ENCODE measurements at places on chromosomes 3 and 15. TPM values are rescaled to one million over a fixed set of nuclear protein-coding genes. Genes with fewer than 3 reads are reported as not detected.

DNA sequence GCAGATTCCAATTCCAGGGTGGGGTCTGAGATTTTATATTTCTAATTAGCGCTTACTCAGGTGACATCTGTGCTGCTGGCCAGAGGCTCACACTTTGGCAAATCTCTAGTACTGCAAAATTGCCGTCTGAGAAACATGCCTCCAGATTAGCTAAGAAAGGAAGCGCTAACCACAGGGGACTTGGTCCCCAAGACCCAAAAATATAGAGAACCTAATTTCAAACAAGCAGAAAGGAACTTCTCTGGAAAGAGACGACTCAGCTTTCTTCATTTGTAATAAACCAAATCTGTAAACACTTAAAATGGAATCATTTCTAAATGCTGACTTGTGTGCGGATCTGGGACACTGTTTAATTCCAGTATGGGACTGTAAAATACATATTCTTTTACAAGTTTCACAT, 55.7 kb downstream of the B3GNT5 start:
- H3K27ac ChIP-seq = no peak overlapping the region
- no peak overlapping the region for H3K4me3 ChIP-seq

GRCh38 chr15:39586387-39587095, 5.7 kb downstream of the THBS1 start:
- peaks cover 56% of the 10 kb centered on the region for H3K36me3 ChIP-seq
- DNase-seq = no peak
- H3K4me1 ChIP-seq = peaks cover 55% of the 10 kb centered on the region
- no peaks in the 10 kb centered on the region for H3K27me3 ChIP-seq

GRCh38 chr3:130737622-130738021, 9.0 kb downstream of the PIK3R4 start:
- no peak for DNase-seq
- no peaks in the 10 kb centered on the region for H3K36me3 ChIP-seq
- H3K27ac ChIP-seq = no peak overlapping the region
- no peaks in the 10 kb centered on the region for H3K27me3 ChIP-seq
- H3K4me3 ChIP-seq = no peak overlapping the region
- no peaks in the 10 kb centered on the region for H3K4me1 ChIP-seq

- H3K4me1 ChIP-seq = no peaks in the 10 kb centered on the region
- no peaks in the 10 kb centered on the region for H3K36me3 ChIP-seq
- H3K4me3 ChIP-seq = no peak overlapping the region
- DNase-seq = no peak
- H3K27ac ChIP-seq = no peak overlapping the region
- no peaks in the 10 kb centered on the region for H3K27me3 ChIP-seq
Observed at GRCh38 chr3:89606151-89606550, 498.7 kb downstream of the EPHA3 start.

- H3K4me1 ChIP-seq = no peaks in the 10 kb centered on the region
- H3K36me3 ChIP-seq = no peaks in the 10 kb centered on the region
- no peak for DNase-seq
- H3K27ac ChIP-seq = no peak overlapping the region
Observed at GRCh38 chr15:69502470-69503045, 49.9 kb downstream of the RPLP1 start.

- DNase-seq = no peak
- no peaks in the 10 kb centered on the region for H3K4me1 ChIP-seq
- H3K27me3 ChIP-seq = no peaks in the 10 kb centered on the region
- H3K36me3 ChIP-seq = no peaks in the 10 kb centered on the region
Observed at GRCh38 chr15:78374436-78375393, 34.6 kb downstream of the CRABP1 start.

DNA sequence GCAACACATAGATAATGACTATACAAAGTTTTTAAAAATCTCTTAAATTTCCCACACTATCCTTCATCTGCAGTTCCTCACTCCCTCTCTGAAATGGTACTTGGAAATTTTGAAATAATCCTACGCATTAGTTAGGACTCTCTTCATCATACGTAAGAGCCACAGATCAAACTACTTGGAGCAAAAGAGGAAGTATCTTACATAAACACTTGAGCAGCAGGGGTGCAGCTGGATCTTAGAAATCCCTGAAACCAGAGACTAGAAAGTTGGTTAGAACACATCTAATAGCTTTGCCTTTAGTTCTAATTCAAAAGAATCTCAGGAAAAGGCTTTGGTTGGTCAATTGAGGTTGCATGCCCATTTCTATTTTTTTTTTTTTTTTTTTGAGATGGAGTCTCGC, 38.8 kb upstream of the ZNF445 start:
- no peak for DNase-seq
- H3K27me3 ChIP-seq = no peaks in the 10 kb centered on the region
- H3K4me1 ChIP-seq = peaks cover under 1% of the 10 kb centered on the region
- no peak overlapping the region for H3K27ac ChIP-seq

DNA sequence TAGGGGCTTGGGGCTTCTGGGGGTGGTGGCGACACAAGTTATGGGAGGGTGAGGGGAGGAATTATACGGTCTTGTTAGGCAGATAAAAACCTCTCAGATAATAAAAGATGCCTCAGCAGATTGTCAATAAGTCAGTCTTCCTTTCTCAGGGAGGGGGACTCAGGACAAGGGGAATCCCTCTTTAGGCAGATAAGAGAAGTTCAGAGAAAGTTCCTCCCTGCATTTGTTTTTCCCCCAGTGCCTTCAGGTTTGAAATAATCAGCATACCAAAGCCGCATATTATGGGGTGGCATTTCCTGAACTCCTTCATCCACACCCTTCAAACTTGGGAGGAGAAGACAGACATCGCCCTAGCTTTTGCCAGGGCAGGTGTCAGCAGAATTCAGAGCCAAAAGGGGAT, 8.5 kb downstream of the PPCDC start:
- no peaks in the 10 kb centered on the region for H3K27me3 ChIP-seq
- no peak for DNase-seq
- no peaks in the 10 kb centered on the region for H3K36me3 ChIP-seq
- H3K27ac ChIP-seq = no peak overlapping the region
- H3K4me1 ChIP-seq = peaks cover 14% of the 10 kb centered on the region
- H3K4me3 ChIP-seq = no peak overlapping the region

- no peaks in the 10 kb centered on the region for H3K36me3 ChIP-seq
- H3K27ac ChIP-seq = no peak overlapping the region
- DNase-seq = no peak
Observed at GRCh38 chr3:145197051-145197820, 963.7 kb downstream of the PLOD2 start.

- no peak overlapping the region for H3K27ac ChIP-seq
- H3K36me3 ChIP-seq = no peaks in the 10 kb centered on the region
- peaks cover 18% of the 10 kb centered on the region for H3K4me1 ChIP-seq
- no peaks in the 10 kb centered on the region for H3K27me3 ChIP-seq
- peak; percentile 34 for DNase-seq
- H3K4me3 ChIP-seq = no peak overlapping the region
Observed at GRCh38 chr15:40335938-40336743, 4.6 kb downstream of the CCDC9B start.

DNA sequence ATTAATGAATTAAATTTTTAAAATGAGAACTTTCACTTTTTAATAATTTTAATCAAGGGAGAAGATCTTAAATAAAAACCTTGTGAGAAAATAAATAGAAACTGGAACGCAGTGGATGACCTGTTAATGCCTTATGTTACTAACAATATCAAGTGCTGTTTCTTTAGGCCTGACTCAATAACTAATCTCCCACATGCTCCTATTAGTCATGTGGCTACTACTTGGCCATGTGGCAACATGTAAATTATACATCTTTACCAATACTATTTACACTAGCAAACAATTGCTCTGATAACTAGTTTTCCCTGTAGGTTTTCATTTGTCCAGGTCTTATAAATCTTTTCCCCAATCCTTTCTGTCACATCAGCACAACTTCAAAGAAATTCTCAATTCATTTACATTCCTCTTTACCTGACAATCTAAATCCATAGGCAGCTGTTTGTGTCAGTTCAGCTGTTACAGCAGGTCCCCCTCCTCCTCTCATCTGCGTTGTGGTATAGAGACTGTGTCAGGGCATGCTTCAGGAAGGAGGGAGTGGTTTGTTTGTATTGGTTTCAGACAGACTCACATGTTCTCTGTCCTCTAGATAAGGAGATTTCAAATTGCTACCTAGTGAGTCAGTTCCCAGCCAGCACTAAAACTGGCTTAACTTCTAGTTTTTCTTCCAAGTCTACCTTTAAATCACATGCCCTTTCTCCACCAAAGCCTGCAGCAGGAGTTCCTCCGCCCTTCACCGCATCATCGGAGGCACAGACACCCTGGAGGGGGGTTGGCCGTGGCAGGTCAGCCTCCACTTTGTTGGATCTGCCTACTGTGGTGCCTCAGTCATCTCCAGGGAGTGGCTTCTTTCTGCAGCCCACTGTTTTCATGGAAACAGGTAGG, 11.3 kb upstream of the C3orf52 start:
- H3K27me3 ChIP-seq = no peaks in the 10 kb centered on the region
- DNase-seq = peak; percentile 13
- no peaks in the 10 kb centered on the region for H3K36me3 ChIP-seq
- no peak overlapping the region for H3K27ac ChIP-seq
- H3K4me1 ChIP-seq = peaks cover 3% of the 10 kb centered on the region
- no peak overlapping the region for H3K4me3 ChIP-seq

DNA sequence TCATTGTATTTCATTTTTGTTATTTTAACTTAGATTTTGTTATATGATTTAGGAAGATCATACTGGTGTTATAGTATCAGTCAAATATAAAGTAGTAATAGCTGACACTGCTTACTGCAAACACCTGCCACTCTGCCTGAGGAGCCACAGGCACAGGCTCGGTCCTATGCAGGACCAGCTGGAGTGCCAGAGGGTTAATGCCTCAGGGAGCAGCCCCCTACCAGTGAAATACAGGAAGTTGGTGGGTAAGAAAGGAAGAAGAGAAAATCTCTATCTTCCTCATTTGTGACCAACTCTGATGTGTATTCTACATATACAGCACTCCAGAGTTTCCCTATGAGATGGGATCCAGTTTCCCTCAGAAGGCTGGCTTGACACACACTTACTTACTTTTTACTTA, 593.3 kb downstream of the UNC13C start:
- no peak overlapping the region for H3K27ac ChIP-seq
- DNase-seq = no peak
- no peaks in the 10 kb centered on the region for H3K36me3 ChIP-seq
- no peaks in the 10 kb centered on the region for H3K27me3 ChIP-seq
- no peak overlapping the region for H3K4me3 ChIP-seq

GRCh38 chr15:86691091-86691663, 611.5 kb downstream of the AGBL1 start:
- no peaks in the 10 kb centered on the region for H3K4me1 ChIP-seq
- H3K36me3 ChIP-seq = no peaks in the 10 kb centered on the region
- no peak overlapping the region for H3K4me3 ChIP-seq

GRCh38 chr15:39056357-39056756, 491.7 kb upstream of the RASGRP1 start:
- DNase-seq = no peak
- H3K27ac ChIP-seq = no peak overlapping the region
- H3K36me3 ChIP-seq = no peaks in the 10 kb centered on the region
- no peaks in the 10 kb centered on the region for H3K4me1 ChIP-seq
- H3K4me3 ChIP-seq = no peak overlapping the region

DNA sequence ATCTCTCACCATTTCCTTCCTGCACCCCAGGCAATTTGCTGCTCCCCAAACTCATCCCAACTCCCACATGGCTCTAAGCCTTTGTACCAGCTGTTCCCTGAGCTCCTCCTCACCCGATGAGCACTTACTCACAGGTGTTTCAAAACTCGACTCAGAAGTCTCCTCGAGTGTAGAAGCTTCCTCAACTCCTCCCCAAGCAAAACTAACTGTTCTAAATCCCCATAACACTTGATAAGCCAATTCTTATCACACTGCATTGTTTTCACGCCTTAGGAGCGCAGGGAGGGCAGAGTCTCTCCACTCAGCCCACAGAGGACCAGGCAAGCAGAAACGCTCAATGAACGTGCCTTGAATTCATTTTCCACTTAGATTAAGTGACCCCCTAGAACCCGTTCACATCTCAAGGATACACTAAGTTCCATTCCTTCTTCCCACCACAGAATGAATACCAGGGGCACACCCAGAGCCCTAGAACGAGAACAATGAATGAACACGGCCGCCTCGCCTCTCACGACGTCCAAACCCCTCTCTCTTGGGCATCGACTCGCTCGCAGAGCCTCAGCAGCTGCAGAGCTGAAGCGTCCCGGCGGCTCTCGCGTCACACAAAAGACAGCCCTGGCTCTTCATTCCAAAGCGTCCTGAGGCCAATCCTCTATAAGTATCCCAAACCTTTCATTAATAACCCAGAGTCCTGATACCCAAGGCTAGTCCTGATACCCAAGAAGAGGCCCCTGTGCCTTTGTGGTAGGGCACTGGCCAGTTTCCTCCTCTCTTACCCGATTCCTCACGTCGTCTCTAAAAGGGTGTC, 1.1 kb downstream of the RAF1 start:
- DNase-seq = peak; percentile 43
- no peaks in the 10 kb centered on the region for H3K36me3 ChIP-seq
- peak overlapping the region; percentile 99 for H3K27ac ChIP-seq
- H3K4me1 ChIP-seq = peaks cover 13% of the 10 kb centered on the region

DNA sequence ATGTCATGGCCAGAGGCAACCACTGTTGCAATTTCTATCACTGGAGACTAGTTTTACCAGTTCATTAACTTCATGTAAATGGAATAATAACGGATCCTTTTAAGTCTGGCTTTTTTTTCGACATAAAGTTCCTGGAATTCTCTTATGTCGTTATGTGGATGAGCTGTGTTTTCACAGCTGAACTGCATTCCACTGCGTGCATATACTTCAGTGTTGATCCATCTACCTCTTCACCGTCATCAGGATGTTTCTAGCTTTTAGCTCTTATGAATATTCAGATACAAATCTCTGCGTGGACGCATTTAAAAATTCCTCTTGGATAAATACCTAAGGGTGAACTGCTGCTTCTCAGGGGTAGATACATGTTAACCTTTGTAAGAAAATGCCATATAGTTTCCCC, 15.6 kb upstream of the CYFIP1 start:
- H3K4me3 ChIP-seq = no peak overlapping the region
- H3K4me1 ChIP-seq = no peaks in the 10 kb centered on the region
- H3K36me3 ChIP-seq = peaks cover 7% of the 10 kb centered on the region
- no peak for DNase-seq
- no peak overlapping the region for H3K27ac ChIP-seq
- no peaks in the 10 kb centered on the region for H3K27me3 ChIP-seq

DNA sequence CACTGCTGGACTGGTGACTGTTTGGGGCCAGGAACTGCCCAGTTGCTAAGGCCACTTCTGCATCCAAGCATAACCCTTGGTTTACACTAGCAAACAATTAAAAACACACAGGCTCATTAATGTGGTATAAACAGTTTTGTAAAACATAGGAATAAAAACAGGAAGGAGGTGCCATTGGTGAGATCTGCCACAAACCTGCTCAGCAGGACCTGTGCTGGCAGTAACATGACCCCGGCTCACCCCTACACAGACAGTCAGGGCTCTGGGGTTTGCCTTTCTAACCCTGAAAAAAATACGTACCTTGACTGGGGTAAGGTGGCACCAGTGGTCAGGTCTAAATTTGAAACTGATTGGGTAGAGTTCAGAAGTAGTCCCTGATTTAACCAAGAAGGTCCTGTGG, 76.2 kb downstream of the ATP1B3 start:
- H3K36me3 ChIP-seq = no peaks in the 10 kb centered on the region
- H3K4me3 ChIP-seq = no peak overlapping the region
- peak overlapping the region; percentile 9 for H3K27ac ChIP-seq
- no peaks in the 10 kb centered on the region for H3K27me3 ChIP-seq
- peaks cover 3% of the 10 kb centered on the region for H3K4me1 ChIP-seq

The DTX3L gene
- total RNA-seq = 58.0 TPM

The OR5K2 gene
- total RNA-seq = not detected

The KBTBD8 gene
- total RNA-seq = 1.8 TPM

The THRB gene
- 17.2 TPM for total RNA-seq

The RBSN gene
- total RNA-seq = 24.0 TPM

All from kidney (tissue), 22 donors.